Fibroblast of pulmonary artery (primary cell): ENCODE measurements at places on chromosomes 4 and X.

- peak; percentile 1 for DNase-seq
Measured at GRCh38 chrX:97490656-97491055, 606.9 kb downstream of the RPA4 start.

- no peak for DNase-seq
Measured at GRCh38 chr4:169293343-169294176, 22.8 kb upstream of the SH3RF1 start.

- peak; percentile 78 for DNase-seq
Measured at GRCh38 chrX:17032351-17032750, 85.9 kb downstream of the REPS2 start.

GRCh38 chr4:138851391-138852335, 163.9 kb upstream of the NOCT start:
- DNase-seq = no peak

- DNase-seq = peak; percentile 55
Measured at GRCh38 chr4:2714918-2715317, 41.2 kb downstream of the TNIP2 start.

DNA sequence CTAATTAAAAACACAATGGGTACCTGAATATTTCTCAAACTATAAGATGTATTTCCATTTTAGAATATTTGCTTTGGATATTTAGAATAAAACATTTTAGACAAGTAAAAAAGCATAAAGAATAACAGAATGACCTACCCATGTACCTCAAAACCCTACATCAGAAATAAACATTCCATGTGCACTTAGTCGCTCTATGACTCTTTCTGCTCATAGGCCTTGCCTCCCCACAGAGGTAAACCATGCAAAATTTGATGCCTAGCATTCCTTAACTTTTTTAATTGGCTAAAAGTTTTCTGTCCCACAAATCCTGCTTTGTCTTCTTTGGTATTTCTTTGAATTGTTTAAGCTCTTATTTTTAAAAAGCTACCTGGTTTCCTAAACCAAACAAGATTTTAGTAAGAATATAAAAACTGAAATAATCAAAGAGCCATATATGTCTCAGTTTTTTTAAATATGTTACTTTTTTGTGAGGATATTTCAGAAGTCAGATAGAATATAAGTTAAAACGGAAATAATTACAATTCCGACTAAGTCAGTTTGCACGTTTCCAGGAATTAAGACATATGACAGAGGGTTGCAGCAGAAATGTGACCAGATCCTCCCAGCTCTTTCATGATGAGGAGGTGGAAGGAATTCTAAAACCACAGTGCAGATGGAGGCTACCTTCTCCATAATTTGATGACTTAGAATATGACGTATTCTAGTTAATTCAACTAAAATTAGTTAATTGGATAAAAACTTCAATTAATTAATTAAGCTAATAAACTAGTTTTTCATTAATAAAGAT, 102.5 kb downstream of the FIP1L1 start:
- no peak for DNase-seq

GRCh38 chr4:167645358-167645757, 411.1 kb upstream of the SPOCK3 start:
- DNase-seq = no peak

GRCh38 chrX:2698604-2699003, 7.5 kb downstream of the CD99 start:
- DNase-seq = no peak

DNA sequence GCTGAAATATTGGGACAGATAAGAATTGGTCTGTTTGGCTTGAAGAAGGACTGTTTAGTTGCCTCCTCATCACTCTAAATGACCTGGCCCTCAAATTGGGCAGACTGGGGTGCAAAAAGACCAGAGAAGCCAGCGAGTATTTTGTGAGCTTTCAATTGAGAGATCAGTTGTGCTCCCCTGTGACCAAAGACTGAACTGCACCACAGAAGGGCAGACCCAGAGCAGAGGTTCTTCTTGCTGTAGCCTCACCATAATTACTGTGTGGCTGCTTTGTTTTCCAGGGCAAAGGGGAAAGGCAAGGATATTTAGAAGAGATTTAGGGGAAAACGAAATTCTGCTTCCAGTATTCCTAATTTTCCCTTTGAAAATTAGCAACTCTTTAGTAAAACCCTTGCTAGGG, 104.0 kb upstream of the MBNL3 start:
- DNase-seq = peak; percentile 8

- DNase-seq = no peak
Measured at GRCh38 chr4:86759298-86759697, 89.9 kb downstream of the SLC10A6 start.

DNA sequence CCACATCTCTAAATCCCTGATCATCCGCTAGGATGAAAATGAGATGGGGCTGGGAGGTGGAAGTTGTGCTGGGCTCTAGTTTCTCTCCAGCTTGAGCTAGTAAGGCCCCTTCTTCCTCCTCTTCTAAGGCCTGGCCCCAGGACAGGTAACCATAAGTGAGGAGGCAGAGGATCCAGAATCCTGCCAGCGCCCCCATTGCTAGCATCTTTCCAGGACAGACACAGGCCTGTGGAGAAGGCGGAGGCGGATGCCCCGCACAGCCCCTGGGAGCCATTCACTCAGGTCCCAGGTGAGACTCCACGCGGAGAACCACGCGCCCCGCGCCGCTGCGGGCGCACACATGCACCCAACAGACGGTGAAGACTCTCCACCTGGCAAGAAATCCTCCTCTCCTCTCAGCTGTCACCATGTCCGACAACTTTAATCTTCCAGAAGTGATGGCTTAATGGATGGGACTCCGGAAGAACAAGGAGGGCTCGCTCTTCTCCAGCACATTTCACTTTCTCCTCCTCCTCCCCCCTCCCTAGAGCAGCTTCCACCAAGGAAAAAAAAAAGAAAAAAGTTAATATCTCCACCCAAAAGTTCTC, 793 bp downstream of the ARSJ start:
- DNase-seq = peak; percentile 23

DNA sequence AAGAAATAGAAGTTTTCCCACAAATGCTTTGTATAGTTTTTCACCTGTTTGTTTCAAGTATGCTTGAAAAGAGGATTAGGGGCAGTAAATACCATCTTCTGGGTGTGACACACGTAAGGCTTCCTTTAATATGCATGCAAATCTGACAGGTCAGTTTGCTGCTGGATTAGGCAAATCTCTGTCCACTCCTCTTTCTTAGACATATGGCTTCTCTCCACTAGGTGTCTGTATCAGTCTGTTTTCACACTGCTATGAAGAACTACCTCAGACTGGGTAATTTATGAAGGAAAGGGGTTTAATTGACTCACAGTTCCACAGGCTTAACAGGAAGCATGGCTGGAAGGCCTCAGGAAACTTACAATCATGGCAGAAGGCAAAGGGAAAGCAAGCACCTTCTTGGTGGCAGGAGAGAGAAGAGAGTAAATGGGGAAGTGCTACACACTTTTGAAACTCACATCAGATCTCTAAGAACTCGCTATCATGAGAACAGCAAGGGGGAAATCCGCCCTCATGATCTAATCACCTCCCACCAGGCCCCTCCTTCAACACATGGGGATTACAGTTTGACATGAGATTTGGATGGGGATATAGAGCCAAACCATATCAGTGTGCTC, 66.9 kb downstream of the TAB3 start:
- DNase-seq = peak; percentile 9

DNA sequence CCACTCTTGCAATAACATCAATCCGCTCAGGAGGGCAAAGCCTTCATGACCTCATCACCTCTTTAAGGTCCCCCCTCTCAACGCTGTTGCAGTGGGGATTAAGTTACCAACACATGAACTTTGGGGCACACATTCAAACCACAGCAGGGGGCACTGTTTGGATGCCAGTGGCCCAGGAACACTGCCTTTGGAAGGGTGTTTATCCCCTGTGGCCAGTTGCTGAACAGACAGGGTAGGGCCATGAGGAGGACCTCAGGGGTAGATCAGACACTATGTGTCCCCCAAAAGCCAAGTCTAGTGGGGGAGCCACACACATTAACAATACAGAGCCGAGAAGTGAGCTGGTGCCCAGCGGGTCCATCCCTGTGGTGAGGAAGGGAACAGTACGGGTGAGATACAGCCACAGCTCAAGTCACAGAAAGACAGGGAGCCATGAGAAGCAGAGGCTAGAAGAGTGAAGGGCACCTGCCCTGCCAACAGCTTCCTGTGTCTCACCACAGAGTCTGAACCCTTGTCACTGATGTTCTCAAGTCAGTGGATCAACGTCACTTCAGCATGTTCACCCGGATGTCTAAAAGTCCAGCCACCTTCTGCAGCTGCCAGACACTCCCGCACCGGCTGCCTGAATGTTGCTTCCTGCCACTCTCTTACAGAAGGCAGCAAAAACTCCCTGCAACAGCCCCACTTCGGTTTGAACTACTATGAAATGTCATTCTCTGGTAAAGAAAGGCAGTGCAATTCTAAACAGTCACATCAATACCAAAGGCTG, 19.9 kb upstream of the MXD4 start:
- peak; percentile 10 for DNase-seq

- no peak for DNase-seq
Measured at GRCh38 chrX:77003956-77004355, 443.2 kb upstream of the FGF16 start.

DNA sequence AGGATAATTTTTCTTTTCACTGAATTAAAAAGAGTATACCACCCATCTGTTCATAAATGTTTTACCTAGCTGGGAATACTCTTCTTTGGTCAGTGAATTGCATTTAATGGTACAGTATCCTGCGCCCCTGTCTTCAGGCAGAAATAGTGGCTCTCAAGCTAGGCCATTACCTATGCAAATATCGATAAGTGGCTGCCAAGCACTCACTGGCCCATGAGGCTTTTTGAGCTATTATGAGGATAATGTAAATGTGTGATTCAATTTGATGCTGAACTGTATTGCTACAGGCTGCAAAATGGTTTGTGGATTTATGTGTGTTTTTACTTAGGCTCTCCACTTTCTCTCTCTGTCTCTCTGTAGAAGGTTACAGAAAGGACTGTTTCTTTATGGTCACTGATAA, 30.1 kb upstream of the MTMR1 start:
- no peak for DNase-seq

DNA sequence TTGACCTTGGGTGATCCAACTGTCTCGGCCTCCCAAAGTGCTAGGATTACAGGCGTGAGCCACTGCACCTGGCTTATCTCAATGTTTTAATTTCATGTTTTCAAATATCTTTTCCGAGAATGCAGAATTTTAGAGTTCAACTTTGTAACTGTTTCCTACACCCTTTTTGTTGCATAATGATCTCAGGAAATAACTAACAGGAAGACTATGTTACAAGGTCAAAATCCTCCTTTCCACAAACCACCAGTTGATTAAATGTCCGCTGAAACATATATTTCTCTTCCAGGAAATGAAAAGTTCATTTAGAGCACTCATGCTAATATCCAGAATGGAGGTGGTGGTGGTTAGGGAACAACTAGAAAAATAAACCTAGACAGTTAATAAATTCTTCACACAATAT, 377.8 kb downstream of the PPP4R3C start:
- no peak for DNase-seq

DNA sequence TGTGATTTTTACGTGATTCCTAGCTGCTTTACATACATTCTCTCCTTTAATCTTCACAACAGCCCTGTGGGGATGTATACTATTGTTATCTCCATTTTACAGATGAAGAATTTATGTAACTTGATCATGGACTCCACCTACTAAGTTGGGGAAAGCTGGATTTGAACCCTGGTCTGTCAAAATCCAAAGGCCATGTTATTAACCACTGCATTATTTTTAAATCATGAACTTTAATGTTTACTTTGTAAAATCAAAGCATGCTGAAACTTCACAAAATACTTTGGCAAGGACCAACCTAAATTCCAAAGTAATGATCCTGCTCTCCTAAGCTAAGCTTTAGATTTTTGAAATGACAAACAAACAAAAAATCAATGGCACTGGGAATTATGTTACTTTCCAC, 26.1 kb downstream of the FAM47E start:
- DNase-seq = no peak

DNA sequence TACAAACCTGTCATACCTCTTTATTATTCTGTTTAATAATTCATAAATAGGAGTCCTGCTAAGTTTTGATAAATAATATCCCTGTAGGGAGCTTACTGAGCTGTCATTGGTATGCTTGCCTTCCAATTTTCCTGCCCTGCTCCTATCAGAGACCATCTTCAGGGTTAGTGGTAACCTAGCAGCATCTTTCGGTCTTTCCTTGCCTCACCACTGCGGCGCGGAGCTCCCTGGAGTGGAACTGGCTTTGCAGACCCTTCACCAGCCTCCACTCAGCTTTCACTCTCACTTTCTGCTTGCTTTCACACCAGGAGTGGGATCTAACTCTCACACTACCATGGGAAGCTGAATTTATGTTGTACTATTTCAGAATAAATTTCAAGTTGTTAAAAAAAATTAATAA, 481.7 kb upstream of the ATOH1 start:
- no peak for DNase-seq

GRCh38 chr4:153933915-153934687, 145.2 kb upstream of the SFRP2 start:
- no peak for DNase-seq

- DNase-seq = no peak
Measured at GRCh38 chrX:1860936-1861594, 246.2 kb downstream of the ASMT start.

GRCh38 chr4:1172971-1173757, 781 bp upstream of the SPON2 start:
- DNase-seq = peak; percentile 54

GRCh38 chrX:46628460-46629371, 55.2 kb downstream of the CHST7 start:
- DNase-seq = peak; percentile 63

DNA sequence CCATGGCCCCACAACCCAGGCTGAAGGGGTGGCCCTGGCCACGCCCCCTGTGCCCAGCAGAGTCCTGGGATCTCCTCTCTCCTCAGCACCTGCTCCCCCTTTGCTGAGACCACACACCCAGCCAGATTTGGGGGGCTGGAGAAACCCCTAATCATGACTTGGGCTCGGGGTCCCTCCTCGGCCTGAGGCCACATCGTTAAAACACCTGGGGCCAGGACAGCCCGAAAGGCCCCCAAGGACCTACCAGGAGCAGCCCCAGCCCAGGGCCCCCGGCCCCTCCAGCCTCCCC, 116.7 kb downstream of the FAM53A start:
- DNase-seq = no peak

DNA sequence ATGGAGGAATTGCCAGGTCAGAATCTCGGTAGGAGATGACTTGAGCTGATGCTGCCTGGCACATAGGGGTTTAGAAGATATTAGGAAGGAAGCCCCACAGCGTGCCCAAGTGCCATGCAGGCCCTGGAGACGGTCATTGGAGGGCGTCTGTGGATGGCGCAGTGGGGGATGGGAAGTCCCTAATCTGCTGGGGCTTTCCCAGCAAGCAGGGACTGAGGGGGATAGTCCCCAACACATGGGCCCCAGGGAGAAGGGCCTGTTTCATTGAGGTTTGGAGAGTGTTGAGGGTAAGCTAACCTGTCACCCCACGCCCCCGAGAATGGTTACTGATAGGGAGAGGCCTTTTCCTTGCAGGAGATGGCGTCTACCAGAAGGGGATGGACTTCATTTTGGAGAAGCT, 7.8 kb downstream of the TAFAZZIN start:
- no peak for DNase-seq
